ENCODE measurements at places on chromosomes 2 and 18.

DNA sequence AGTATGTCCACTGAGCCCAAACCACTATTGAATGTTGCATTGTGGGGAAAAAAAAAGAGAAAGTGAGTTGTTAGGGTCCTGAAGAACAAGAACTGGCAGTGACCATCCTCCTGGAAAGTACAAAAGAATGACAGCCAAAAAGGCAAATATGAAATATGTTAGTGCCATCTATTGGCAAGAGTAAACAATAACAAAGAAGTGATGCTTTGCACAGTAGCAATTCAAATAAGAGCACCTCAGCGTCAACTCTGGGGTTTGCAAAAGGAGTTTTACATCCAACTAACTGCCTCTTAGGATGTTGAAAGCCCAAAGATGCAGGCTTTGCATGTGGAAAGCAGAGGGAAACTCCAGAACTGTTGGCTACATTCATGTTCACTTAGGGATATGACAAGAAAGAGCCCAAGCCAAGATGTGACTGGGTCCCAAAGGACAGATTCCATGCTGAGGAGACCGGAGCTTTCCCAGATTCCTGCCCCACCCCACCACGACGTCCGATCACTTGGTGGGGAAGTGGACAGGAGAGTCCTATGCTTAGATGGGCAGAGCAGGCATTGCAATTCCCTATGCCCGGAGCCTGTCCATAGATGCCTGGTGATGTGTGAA, 15.6 kb downstream of the TRABD2A start:
- no peak for DNase-seq

DNA sequence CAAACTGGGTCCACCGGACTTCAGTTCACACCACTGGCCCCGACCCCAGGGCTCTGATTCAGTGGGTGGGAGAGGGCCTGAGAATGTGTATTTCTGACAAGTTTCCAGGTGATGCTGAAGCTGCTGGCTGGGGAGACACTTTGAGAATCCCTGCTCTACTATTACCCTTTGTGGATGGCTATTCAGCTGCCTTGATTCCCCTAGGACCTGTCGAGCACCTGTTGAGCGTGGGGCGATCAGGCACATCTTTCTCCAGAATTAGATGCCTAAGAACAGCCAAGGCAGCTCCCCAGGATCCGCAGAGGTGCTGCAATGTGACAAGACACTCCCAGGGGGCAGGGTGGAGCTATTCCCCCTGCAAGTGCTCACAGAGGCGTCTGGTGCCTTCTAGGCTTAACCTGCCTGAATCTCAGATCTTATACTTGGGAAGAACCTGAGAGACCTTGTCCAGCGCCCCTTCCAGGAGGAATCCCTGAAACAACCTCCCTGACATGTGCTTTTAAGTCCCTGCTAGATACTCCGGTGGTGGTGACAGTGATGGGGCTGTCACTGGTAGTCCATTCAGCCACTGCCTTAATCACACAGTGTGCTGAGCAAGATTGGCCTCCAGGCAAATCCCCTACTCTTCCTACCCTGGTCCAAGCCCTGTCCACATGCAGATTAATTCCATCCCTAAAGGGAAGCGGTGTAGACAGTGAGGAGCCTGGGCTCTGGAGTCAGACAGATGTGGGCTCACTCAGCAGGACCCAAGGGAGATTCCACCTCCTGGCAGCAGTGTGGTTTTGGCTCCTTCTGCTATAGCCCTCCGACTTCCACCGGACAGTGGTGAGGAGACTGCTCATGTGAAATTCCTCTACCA, 43.4 kb upstream of the OTOF start:
- no peak for DNase-seq

DNA sequence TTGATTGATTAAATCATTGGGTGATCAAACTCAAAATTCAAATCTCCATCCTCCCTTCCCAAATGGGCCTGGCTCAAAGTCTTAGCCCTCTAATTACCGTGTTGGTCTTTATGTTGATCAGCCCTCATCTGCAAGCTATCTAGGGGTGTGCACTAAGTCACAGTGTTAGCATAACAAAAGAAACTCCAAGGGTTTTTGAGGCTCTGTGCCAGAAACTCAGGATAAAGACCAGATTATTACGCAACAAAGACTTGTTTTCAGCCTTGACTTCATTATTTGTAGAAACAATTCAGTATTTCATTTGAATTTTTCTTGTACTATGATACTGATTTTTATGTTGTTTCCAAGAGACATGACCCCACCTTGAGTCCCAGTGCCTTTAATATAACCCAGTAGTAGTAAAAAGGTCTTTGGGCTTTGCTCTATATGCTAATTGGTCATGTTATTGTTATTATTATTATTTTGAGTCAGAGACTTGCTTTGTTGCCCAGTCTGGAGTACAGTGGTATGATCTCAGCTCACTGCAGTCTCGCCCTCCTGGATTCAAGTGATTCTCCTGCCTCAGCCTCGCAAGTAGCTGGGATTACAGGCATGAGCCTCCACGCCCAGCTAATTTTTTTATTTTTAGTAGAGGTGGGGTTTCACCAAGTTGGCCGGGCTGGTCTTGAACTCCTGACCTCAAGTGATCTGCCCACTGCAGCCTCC, 13.9 kb downstream of the PSMD14 start:
- DNase-seq, result no peak

DNA sequence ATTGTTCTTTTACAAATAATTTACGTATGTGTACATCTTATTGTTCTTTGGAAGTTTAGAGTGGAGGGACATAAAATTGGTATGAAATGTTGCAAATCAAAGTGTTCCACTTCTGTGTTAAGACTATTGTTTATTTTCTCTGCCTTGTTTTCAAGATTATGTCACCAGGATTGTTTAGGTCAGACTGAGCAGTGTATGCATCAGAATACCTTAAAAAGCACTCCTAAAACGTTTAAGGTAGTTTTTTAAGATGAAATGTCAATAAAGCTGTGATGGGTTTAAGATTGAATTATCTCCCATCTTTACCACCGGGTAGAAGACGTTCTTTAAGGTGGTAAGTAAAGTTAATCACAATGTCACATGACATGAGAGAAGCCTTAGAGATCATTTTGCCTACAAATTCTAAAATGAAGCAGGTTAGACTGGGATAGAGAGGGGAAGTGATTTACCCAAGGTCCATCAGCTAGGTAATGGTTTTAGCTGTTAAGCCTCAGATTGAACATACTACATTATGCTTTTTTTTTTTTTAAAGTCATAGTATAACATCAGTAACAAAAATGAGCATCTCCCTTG, 10.6 kb downstream of the VAPA start:
- DNase-seq, result no peak
